RPMI7951 (cell line): ENCODE measurements at places on chromosomes 7 and 10.

- DNase-seq, result no peak
Measured at GRCh38 chr10:82038587-82038986, 163.6 kb downstream of the NRG3 start.

DNA sequence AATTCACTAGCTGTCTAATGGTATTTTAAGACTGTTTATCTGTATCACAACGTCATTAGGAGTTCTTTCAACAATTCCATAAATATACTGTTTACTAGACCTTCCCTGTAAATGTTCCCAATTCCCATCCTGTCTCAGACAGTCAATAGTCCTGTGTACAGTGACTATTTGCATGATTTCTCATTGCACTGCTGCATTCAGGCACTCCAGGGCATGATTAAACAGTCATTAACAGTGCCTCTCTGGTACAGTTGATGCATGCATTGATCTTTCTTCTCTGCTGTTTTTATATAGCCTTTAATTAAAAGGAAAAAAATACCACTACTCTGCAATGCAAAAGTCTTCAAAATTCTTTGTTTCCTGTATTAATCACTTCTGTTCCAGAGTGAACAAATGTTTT is 51.5 kb upstream of the MTURN start:
- no peak for DNase-seq

DNA sequence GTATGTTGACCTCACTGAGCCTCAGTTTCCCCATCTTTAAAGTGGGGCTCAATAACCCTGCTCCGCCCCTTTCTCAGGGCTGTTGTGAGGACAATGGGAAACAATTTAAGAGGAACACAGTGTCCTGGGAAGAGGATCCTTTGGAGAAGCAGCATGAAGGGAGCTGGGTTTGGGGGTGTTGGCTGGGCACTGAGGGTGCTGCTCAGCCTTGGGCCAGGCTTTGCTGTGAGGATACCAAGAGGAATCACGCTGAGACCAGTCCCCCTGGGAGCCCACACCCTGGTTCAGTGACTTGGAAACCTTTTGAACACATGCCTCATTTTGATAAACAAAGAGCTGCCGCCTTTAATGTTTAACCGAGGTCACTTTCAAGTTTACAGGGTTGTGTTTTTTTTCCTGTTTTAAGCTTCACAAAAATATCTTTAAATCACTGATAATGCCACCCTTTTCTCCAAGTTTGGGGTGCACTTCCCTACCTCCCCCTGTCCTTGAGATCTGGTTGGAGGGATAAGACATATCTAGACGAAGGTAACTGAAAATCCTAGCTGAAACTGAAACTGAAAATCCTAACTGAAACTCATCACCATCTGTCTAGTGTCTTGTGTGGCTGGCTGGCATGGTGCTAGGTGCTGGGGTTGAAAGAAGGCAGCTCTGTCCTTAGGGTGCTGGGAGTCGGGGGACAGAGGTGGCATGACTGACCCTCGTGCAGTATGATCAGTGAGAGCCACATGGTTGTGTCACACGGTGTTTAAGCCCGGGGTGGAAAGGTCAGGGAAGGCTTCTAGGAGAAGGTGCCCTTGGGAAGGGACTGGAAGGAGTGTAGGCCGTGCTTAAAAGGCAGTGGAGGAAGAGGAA is 27.7 kb downstream of the ZNF775 start:
- peak; percentile 27 for DNase-seq

DNA sequence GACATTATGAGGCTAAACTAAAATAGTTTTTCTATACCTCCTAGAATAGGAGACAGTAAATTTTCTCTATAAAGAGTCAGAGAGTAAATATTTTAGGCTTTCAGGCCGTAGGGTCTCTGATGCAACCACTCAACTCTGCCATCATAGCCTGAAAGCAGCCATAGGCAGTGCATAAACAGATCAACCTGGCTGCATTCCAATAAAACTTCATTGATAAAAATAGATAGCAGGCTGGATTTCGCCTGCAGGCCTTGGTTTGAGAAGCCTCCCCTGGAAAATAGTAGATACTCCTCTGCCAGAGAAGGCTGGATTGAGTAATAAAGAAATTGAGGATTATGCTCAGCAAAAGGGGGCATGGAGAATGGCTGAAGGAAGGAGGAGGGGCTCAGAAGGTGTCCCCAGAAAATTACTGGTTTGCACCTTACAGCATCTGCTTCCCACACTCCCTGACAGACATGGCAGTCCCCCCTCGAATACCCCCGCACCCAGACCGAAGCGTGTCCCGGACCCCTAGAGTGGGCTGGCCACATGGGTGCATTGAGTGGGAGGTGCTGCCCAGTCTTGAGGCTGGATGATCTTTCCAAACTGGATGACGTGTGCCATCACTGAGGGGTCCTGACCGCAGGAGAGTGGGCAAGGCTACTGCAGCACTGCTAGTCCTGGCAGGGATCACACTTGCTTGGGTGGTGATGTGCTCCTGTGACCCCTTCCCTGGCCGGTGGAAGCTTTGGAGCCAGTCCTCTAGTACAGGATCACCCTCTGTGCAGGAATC is 126.6 kb downstream of the PTPN20 start:
- DNase-seq, result no peak

DNA sequence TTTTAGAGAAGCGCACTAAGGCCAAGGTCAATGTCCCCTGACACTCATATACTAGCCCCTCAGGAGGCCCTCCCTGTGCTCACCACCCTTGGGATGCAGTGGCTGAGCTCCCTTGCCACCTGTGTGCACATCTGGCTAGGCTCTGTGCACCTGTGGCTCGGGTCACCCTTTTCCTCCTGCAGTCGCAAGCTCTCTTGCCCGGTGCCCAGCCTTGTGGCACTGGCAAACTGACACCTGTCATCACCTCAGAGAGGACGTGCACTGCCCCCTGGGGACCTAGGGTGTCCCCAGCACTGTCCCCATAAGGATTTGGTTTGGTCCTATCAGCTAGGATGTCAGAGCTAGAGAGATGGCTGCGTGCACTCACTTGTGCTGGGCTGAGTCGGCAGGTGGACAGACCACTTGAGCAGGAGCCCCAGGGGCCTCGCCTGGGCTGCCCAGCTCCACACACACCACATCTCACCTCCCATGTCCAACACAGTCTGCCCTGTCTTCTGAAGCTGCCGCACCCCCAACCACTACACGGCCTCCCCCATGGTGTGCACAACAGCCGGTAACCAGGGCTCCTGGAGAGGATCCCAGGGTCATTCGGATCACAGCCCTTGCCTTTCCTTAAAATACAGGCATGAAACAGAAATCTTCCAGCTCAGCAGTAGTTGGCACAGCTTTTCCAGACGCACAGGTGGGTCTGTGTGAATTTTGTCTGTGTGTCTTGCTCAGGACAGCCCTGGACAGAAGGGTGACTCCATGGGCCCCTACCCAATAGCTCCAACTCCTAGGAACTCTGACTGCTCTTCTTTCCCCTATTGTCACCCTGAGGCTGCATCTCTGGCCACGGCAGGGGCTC is 111.0 kb downstream of the GRID1 start:
- DNase-seq, result no peak

DNA sequence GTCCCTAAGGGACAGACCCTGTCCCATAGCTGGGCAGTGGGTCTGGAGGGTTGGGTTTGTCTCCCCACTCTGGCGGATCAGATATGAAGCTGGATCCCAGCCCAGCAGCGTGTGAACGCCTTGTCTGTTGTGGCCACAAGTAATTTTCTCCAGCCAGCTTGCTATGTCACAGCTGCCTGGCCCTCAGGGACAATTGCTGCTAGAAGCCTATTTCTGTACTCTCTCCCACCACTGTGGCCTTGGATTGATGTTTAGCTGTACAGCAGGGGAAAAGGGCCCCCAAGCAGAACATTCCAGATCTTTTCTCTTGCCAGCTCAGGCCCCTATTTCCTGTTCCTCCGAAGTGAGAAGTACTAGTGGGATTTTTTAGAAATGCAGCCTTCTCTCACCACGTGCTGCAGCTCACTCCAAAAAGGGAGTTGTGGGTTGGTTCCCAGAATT is 53.5 kb upstream of the WAC start:
- peak; percentile 33 for DNase-seq

DNA sequence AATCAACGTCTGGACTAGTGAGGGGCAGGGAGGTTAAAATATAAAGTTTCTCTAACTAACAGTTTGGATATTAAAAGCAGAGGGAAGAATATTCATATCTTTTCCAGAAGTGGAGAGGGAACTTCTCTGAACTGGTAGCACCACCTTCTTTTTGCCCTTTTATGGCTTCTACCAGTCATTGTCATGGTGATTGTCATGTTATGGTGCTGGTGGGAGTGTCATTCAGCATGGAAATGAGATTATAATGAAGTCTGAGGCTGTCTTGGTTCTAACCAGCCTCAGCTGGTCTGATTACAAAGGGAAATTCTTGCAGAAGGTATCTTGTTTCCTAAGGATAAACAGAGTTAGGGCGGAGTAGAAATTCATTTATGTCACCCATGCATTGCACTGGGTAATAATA is 523.8 kb downstream of the ZWINT start:
- no peak for DNase-seq

- DNase-seq, result no peak
Measured at GRCh38 chr10:104316321-104317099, 21.8 kb downstream of the ITPRIP start.

GRCh38 chr7:110835218-110835617 is 255.7 kb upstream of the LRRN3 start:
- DNase-seq, result no peak
